ELR (cell line): ENCODE measurements at places on chromosomes 13 and 19.

DNA sequence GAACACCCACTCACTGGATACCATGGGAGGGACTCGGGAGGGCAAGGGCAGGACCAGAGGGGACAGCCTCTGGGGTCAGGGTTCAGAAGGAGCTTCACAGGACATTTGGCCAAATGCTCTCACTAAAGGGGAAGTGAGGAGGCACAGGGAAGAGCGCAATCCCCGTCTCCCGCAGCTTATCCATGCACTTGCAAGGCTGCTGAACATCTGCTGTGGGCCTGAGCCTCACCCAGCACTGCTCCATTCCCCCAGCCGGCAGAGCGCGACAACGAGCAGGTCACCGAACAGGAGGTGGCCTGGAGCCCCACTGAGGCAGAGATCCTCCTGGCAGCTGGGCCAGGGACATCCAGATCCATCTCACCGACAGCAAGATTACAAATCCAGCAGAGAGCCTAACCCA lies 23.3 kb downstream of the ELAVL1 start:
- no peak for DNase-seq

GRCh38 chr13:97948041-97948440 lies 5.4 kb upstream of the IPO5 start:
- DNase-seq: peak; percentile 56

DNA sequence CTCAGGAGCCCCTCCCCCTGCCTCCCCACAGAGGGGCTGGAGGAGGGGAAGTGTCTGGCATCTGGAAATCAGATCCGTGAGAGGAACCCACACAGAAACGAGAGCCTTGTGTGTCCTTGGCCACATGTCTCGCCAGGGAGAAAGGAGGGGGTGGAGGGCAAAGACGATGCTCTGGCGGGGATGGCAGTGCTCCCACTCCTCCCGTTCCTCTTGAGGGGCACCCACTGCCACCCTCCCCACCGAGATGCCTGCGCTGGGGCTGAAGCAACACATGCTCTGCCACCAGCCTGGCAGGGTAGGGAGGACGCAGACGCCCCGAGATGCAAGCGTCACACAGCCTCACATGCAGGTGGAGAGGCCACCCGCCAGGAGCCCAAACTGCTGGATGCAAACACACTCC lies 2.8 kb downstream of the ADGRL1 start:
- DNase-seq: no peak

- DNase-seq: no peak
These were observed 1534.7 kb downstream of the OLFM4 start for GRCh38 chr13:54563286-54563685.

DNA sequence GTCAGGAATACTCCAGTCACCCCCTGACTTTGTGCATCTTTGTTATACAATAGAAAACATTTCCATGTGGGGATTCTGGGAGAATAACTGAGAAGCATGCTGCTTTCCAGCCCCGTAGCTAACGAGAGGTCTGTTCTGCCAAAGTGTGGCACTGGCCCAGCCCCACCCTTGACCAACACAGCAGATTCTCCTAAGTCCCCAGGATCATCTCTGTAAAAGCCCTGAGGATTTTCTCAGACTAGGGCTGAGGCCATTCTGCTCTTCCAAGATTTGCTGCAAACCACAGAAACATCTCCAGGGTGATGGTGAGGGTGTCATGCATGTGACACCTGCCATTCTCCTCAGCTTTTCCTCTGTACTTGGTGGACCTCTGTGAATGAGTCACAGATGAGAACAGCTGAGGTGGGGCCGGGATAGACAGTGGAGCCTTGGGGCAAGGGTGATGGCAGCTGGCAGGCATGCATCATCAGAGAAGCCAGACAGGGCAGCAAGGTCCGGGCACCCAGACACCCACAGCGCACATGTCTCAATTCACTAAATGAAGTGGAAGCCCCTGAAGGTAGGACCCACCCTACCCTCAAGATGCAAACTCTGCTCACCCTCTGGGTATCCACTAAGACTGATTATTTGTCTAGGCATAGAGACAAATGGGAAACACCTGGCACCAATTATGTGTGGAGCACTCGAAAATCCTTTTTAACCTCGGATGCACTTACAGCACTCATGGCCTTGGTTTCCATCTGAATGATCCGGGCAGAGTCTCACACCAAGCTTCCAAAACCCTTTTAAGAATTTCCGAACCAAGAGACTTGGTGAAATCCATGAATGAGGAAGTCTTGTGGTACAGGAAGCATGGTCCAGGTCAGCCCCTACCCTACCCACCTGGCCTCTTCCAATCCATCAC lies 20.1 kb upstream of the DOCK9 start:
- DNase-seq: peak; percentile 74

DNA sequence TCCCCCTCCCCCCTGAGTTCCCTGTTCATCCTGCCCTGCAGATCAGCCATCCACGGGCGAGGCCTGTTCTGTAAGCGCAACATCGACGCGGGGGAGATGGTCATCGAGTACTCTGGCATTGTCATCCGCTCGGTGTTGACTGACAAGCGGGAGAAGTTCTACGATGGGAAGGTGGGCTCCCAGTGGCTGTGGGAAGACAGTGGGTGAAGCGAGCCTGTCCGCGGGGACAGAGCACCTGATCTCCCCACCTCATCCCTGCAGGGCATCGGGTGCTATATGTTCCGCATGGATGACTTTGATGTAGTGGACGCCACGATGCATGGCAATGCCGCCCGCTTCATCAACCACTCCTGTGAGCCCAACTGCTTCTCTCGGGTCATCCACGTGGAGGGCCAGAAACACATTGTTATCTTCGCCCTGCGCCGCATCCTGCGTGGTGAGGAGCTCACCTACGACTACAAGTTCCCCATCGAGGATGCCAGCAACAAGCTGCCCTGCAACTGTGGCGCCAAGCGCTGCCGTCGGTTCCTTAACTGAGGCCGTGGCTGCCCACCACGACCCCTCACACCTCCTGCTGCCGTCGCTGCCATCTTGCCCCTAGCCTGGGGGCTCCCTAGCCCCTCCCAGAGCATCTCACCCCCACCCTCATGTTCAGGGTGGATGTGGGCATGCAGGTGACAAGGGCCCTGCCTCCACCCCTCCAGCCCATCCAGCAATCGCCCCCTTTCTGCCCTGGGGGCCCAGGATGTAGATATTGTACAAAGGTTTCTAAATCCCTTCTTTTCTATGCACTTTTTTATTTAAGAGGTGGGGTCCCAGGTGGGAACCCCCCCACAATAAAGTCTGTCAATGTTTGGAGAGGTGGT lies 4.0 kb downstream of the IGFLR1 start:
- no peak for DNase-seq

DNA sequence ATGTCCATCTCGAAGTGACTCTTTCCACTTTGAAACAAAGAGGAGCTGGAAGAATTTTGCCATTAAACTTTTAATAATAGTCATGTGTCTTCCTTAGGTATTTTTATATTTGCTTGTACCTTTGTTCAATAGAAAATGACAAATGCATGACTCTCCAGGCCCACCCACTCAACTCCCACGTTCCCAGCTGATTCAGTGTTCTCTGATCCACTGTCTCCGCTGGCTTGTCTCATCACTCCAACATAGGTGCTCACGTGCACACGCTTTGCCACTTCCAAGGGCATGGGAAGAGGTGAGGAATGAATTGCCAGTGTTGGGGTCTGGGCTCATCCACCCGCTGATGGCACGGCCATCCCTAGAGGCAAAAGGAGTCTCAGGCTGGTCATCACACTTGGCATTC lies 24.5 kb downstream of the RASL11A start:
- no peak for DNase-seq

- peak; percentile 77 for DNase-seq
These were observed 29.8 kb downstream of the CERS1 start for GRCh38 chr19:18865973-18866799.

GRCh38 chr13:41004875-41005693 lies 14.0 kb downstream of the ELF1 start:
- peak; percentile 32 for DNase-seq

GRCh38 chr13:33958964-33959363 lies 141.0 kb downstream of the RFC3 start:
- no peak for DNase-seq

DNA sequence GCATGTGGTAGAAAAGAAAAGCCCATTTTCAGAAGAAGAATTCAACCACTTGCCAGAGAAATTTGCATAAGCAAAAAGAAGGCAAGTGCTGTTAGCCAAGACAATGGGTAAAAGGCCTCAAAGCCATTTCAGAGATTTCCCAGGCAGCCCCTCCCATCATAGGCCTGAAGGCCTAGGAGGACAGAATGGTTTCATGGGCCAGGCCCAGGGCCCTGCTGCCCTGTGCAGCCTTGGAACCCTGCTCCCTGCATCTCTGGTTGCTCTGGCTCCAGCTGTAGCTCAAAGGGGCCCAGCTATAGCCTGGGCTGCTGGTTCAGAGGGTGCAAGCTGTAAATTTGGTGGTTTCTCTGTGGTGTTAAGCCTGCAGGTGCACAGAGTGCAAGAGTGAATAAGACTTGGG lies 212.8 kb downstream of the EFNB2 start:
- DNase-seq: no peak

DNA sequence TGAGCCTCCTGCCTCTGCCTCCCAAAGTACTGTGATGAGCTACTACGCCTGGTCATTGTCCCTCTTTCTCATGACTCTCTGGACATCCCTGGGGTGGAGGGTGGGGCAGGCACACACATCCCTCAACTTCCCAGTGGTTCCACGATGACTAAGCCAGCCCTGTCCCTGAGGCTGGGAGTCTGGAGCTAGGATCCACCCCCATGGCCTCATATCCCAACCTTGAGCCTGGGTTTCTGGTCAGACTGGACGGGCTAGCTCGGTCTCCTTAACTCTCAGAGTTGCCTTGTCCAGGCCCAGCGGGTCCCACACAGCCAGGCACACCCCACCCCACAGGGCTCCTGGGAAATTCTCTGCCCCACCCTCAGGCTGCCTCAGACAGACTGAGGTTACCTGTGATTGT lies 19.6 kb downstream of the IER2 start:
- peak; percentile 92 for DNase-seq

DNA sequence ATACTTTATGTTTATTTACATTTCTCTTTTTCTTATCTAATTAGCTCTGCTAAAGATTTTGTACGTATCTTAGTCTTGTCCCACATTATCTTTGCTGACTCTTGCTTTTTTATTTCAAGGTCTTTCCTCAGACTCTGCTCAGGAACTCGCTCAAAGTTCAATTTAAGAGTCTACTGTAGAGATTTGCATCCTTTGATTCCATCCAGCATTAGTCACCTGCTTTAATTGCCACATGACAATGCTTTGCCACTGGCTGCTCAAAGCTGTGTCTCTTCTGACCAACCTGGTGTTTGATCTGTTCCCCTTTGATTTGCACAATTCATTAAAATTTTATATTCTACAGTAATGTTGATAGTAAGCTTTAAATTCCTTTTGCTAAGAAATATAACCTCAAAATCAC lies 157.9 kb upstream of the FREM2 start:
- no peak for DNase-seq

- DNase-seq: peak; percentile 31
These were observed 19.7 kb upstream of the SYCN start for GRCh38 chr19:39223703-39224279.

GRCh38 chr19:5321851-5322681 lies 18.5 kb downstream of the PTPRS start:
- peak; percentile 25 for DNase-seq

- no peak for DNase-seq
These were observed 291.5 kb downstream of the ZNF536 start for GRCh38 chr19:30663611-30664174.

DNA sequence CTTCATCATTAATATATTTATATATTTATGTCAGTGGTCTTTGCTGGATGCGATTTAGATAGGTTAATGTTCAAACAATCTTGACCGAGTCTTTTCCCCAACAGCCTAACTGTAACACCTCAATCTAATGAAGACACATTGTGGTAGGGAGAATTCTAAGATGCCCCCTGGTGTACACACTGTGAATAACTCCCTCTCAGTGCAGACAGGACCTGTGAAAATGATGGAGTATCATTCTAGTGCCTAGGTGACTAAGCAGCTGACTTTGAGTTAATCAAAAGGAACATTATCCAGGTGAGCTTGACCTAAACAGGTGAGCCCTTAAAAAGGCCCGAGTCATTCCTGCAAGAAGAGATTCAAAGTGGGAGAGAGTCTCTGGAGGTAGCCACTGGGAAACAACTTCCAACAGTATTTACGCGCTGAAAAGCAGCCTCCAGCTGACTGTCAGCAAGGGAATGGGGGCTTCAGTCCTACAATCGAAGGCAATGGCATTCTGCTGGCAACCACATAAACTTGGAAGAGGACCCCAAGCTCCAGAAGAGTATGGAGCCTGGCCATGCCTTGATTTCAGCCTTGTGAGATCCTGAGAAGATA lies 28.0 kb upstream of the KBTBD7 start:
- peak; percentile 74 for DNase-seq

DNA sequence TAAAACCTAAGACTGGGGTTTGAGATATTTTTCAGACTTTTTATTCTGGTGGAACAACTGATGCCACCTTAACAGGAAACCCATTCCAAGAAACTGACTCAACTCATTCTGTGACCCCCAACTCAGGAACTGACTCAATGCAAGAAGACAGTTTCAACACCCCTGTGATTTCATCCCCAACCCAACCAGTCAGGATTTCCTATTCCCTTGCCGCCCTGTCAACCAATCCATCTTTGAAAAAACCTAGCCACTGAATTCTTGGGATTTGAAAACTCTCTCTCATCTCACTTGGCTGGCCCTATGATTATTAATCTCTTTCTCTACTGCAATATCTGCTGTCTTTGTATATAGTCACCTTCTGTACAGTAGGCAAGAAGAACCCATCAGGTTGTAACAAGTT lies 1211.9 kb upstream of the ATXN8OS start:
- peak; percentile 22 for DNase-seq

GRCh38 chr13:61774903-61775302 lies 359.3 kb upstream of the PCDH20 start:
- DNase-seq: no peak

DNA sequence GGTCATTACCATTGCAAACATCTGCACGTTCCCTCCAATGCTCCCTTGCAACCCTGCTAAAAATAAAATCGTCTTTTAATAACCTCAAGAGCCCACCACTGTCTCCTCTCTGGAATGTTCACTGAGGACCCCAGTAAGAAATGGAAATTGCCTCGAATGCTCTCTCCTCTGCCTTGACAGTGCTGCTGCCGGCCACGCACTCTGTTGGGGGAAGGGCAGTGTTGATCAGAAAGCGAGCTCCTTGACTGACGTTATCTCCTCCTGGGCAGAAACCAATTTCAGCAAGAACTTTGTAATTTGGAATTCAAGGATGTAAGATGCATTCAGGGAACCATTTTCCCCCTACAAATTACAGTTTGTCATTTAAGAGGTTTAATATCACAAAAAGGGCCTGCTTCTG lies 718.5 kb downstream of the UQCRFS1 start:
- no peak for DNase-seq
